Fibroblast of the conjunctiva (primary cell): ENCODE measurements at places on chromosomes 3 and 15.

GRCh38 chr3:12891985-12892839, 50.8 kb upstream of the RPL32 start:
- DNase-seq, result peak; percentile 47

GRCh38 chr3:122104515-122105194, 49.5 kb downstream of the CD86 start:
- no peak for DNase-seq

DNA sequence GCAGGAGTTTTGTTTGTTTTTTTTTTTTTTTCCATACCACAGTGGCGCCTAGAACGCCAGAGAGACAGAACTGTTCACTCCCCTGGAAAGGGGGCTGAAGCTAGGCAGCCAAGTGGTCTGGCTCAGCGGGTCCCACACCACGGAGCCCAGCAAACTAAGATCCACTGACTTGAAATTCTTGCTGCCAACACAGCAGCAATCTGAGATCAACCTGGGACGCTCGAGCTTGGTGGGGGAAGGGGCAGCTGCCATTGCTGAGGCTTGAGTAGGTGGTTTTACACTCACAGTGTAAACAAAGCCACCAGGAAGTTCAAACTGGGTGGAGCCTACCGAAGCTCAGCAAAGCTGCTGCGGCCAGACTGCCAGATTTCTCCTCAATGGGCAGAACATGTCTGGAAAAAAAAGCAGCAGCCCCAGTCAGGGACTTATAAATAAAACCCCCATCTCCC, 29.8 kb downstream of the SPICE1 start:
- no peak for DNase-seq

DNA sequence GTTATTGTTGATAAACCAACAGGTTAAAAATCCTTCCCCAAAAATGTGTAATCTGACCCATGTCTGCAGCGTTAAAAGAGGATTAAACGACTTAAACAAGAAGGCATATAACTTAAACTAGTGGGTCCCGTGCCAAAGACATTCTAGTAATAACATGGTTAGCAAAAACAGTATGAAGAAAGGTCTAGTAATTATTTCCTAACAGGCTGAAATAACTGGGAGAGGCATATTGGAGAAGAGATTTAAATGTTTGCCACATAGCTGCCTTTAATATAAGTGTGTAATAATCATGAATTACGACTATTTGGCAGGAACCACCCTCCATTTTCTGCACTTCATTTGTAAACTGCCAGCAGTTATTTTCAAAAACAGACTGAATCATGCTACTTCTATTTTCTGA, 67.7 kb upstream of the CSPG5 start:
- peak; percentile 13 for DNase-seq

GRCh38 chr3:113531826-113532697, at the start of gene SIDT1:
SIDT1 (plus strand) TSS chr3:113532555; CDS start chr3:113533022, 467 bp downstream.
- DNase-seq, result no peak

DNA sequence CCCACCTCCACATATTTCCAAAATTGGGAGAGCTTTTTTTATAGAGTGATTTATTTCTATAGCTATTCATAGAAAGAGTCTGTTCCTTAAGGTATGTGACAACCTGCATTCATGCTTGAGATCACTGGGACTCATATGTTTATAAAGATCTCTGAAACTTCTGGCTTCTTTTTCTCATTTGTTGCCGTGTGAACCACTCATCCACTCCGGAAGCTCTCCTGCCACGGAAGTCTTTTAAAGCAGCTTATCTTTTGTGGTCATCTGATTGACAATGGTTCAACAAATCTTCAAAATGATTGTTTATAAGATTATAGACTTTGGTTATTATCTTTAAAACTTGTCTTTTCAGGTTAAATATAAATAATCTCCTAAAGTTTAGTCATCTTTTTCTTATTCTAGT, 260.5 kb downstream of the C3orf38 start:
- DNase-seq, result no peak

DNA sequence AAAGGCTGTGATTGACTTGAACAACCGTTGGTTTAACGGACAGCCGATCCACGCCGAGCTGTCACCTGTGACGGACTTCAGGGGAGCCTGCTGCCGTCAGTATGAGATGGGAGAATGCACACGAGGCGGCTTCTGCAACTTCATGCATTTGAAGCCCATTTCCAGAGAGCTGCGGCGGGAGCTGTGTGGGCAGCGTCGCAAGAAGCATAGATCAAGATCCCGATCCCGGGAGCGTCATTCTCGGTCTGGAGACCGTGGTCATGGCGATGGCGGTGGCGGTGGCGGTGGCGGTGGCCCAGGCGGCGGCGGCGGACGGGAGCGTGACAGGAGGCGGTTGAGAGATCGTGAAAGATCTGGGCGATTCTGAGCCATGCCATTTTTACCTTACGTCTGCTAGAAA, 7.8 kb upstream of the NANOGP8 start:
- DNase-seq, result no peak

DNA sequence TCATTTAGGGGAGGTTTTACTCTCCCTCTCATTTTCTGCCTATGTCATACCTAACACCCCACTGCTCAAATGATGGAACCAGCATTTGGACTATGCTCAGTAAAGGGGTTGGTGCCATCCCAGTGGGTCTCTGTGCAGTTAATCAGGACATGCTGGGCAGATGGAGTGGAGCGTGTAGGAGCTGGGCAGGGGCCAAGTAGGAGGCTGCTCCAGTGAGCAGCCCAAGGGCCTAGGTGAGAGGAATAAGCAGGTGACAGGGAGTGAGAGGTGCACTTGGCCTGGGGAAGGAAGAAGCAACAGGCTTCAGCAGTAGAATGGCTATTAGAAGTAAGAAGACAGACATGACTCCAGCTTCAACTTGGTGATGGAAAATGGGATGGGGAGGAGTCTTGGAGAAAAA, 72.2 kb downstream of the EPHB1 start:
- no peak for DNase-seq
